Testis (tissue), 5 donors: ENCODE measurements at places on chromosomes 5 and 9. TPM values are rescaled to one million over a fixed set of nuclear protein-coding genes. Genes with fewer than 3 reads are reported as not detected.

Gene DNM1
- total RNA-seq: 9.8 TPM

Gene HSPB3
- 4.5 TPM for total RNA-seq

Gene PCDHB15
- 22.1 TPM for total RNA-seq

Gene NME5
- total RNA-seq: 22.4 TPM

Gene SPAAR
- total RNA-seq: 69.8 TPM

Gene DOCK2
- total RNA-seq: 6.8 TPM

Gene MAMDC2
- total RNA-seq: 28.3 TPM

Gene GRIA1
- 0.93 TPM for total RNA-seq

Gene SHB
- total RNA-seq: 22.3 TPM

Gene SOX30
- 83.9 TPM for total RNA-seq

Gene PTPRD
- total RNA-seq: 32.5 TPM

Gene DNAJC18
- total RNA-seq: 98.3 TPM

Gene KIF24
- total RNA-seq: 18.3 TPM

Gene UBLCP1
- total RNA-seq: 39.1 TPM
